ENCODE measurements at places on chromosomes 1 and 21.

DNA sequence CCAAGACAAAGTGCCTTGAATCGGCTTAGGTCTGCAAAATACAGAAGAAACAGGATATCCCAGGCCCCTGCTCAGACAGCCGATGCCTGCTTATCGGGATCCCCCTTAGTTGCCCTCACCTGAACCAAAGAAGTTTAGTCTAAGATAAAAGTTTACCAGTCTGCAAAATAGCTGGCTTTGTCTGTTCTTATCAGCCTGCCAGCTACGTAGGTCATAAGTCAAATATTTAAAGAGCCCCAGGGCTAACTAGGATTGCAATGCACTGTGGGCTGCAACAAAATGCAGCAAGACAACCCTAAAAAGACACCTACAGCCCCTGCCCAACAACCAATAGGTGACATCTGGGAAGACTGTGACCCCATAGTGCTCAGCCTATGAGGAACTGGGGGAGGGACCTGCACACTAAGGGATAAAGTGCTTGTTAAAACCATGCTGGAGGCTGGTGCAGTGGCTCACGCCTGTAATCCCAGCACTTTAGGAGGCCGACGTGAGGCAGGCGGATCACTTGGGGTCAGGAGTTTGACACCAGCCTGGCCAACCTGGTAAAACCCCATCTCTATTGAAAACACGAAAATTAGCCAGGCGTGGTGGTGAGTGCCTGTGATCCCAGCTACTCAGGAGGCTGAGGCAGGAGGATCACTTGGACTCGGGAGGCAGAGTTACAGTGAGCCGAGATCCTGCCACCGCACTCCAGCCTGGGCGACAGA is 27.4 kb downstream of the LRRC3 start:
- DNase-seq = no peak

DNA sequence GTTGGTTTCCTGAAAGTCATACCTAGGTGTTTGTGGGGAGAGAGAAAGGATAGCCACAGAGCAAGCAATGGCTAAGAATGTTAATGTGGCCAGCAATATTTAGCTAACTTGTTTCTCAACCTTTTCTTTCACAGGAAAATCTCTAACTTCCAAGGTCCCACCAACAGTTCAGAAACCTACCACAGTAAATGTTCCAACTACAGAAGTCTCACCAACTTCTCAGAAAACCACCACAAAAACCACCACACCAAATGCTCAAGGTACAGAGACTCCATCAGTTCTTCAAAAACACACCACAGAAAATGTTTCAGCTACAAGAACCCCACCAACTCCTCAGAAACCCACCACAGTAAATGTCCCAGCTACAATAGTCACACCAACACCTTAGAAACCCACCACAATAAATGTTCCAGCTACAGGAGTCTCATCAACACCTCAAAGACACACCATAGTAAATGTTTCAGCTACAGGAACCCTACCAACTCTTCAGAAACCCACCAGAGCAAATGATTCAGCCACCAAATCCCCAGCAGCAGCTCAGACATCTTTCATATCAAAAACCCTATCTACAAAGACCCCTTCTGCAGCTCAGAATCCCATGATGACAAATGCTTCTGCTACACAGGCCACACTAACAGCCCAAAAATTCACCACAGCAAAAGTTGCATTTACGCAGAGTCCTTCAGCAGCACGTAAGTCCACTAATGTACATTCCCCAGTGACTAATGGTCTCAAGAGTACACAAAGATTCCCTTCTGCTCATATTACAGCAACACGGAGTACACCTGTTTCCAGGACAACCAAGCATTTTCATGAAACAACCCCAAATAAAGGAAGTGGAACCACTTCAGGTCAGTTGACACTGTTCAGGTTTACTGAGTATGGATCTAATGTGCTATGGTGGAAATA is 15.3 kb downstream of the CD55 start:
- DNase-seq = no peak

DNA sequence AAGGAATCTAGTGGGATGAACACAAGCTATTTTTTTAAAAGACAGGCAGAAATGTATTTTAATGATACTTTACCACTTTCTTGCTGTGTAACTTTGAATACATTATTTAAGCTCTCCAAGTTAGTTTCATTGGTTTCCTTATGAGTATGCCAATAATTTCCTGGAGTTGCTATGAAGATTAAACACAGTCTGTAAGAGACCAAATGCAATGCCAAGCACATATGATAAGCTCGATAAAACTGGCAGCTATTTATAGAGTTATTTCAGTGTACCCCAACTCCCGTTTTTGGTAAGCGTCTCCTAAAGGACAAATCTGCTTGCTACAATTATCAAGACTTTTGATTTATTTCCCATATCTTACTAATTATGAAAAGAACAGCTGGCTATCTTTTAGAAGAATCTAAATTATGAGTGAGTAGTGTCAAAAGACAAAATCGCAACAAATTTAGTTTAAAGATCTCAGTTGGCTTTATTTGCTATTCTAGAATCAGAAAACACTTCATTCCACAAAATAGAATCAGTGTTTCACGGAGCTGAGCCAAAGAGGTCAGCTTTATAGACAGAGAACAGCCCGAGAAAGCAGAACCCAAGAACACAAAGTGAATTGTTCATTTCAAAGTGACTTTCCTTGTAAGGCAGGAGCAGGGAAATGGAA is 7.2 kb upstream of the MAP10 start:
- no peak for DNase-seq

DNA sequence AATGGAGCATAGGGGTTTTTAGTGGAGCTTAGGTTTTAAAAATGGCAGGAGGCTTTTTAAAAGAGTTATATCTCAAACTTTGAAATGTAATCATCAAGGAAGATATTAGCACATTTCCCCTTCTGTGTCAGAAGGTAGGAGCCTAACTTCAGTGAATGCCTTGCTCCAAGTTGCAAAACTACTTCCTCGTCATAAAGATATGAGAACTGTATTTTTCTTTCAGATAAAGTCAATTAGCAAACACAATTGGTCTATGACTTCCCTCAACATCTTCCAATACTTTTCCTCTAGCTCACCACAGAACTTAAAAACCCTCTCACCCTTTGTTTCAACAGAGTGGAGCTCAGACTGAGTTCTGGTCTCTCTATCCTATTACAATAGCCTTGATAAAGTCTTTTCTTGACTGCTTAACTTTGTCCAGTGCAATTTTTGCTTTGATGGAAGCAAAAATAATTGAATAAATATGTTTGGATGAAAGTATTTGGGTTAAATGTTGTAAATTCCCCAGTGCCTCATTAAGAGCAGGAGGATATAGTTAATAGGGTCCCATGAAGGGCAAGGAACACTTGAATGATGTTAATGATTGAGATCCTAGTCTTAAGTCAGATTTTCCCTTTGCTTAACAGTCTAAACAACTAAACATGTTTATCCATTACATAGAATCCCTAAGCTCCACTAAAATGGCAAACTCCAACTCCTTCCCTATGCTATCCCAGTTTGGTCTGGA is 58.9 kb downstream of the TNFSF18 start:
- no peak for DNase-seq

DNA sequence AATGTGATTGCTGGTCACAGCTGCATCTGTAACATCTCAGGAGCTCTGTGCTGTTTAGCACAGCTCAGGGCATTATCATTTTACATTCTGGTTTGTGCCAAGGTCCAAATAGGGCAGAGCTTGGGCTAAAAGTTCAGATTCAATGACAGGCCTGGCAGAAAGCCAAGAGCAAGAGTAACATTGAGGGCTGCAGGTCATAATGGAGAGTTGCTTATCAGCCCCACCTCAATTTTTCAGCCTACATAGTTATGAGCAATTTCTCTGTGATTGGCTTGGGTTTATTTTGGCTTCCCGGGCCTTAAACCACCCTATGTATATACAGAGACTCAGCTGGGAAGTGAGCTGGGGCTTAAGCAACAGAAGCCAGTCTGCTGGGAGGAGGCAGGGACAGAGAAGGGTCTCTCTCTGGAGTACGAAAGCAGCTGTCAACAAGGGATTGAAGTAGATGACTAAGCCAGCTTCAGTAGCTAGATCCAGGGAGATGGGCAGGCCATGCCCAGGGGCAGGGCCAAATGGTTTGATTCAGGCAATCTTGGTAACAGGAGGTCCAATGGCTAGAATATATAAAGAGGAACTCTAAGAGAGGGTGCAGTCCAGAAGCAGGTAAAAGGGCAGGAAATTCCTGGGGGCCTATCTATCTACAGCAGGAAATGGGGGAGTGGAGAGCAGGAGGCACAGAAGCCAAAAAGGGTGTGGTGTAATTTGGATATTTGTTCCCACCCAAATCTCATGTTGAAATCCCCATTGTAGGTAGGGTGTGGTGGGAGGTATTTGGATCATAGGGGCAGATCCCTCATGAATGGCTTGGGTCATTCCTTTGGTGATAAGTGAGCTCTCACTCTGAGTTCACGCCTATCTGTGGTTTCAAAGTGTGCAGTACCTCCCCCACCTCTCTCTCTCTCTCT is 49.0 kb downstream of the BRINP2 start:
- no peak for DNase-seq

DNA sequence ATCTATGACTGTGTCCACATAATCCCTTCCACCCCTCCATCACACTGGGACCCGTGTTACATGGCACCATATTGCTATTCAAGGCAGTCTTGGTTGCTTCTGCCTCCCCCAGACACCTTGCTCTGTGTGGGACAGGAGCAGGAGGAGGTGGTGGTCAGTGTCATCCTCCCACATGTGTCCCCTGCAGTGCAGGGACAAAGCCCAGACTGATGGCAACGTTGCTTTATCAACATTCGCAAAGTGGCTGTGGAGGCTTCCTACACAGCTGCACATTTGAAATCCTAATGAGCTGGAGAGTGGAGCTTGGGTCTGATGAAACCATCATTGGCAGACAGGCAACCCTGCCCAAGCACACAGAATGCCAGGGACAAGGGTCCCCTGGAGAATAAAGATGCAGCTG is 26.2 kb downstream of the TRIM67 start:
- no peak for DNase-seq

Data from activated naive CD4-positive, alpha-beta T cell (primary cell).